ENCODE measurements at places on chromosomes 12 and 14. TPM values are rescaled to one million over a fixed set of nuclear protein-coding genes. Genes with fewer than 3 reads are reported as not detected.
A peak's percentile ranks its signal among the peaks of the same experiment; 100 is the strongest.

- H3K27ac ChIP-seq, result no peak overlapping the region
- DNase-seq, result no peak
- H3K27me3 ChIP-seq, result peaks cover 17% of the 10 kb centered on the region
- no peaks in the 10 kb centered on the region for H3K36me3 ChIP-seq
- no peak overlapping the region for H3K4me3 ChIP-seq
Observed at GRCh38 chr14:95677179-95677835, 8.9 kb upstream of the TCL1B start.

- no peak overlapping the region for H3K4me3 ChIP-seq
- H3K27me3 ChIP-seq, result no peaks in the 10 kb centered on the region
- H3K4me1 ChIP-seq, result no peaks in the 10 kb centered on the region
- H3K36me3 ChIP-seq, result no peaks in the 10 kb centered on the region
- no peak for DNase-seq
Observed at GRCh38 chr14:80390906-80391305, 179.6 kb upstream of the DIO2 start.

DNA sequence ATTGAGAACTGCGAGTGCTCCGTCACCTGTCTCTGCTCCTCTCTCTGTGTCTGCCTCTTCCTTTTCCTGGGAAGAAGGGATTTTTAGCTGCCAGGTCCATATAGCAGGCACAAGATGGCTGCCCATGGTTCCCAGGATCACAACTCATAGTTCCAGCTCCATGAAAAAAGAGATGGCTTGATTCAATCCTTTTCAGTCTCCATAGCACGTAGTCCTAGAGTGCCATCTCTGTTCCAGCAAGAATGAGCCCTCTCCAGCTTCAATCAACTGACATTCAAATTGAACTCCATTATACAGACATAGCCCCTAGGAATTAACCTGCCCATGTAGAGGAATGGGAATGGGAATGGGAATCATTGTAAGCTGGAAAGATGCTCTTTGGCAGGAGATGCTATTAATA is 34.7 kb upstream of the RTRAF start:
- H3K36me3 ChIP-seq, result peaks cover 80% of the 10 kb centered on the region
- H3K4me3 ChIP-seq, result no peak overlapping the region
- no peaks in the 10 kb centered on the region for H3K27me3 ChIP-seq
- H3K27ac ChIP-seq, result no peak overlapping the region

- H3K27ac ChIP-seq, result no peak overlapping the region
- DNase-seq, result no peak
- H3K27me3 ChIP-seq, result peaks cover 4% of the 10 kb centered on the region
- H3K36me3 ChIP-seq, result no peaks in the 10 kb centered on the region
- H3K4me3 ChIP-seq, result no peak overlapping the region
Observed at GRCh38 chr12:1552911-1553491, 41.4 kb downstream of the FBXL14 start.

GRCh38 chr14:53055003-53055402 is 98.1 kb downstream of the DDHD1 start:
- DNase-seq, result no peak
- H3K27me3 ChIP-seq, result no peaks in the 10 kb centered on the region
- peaks cover 4% of the 10 kb centered on the region for H3K4me1 ChIP-seq
- H3K27ac ChIP-seq, result no peak overlapping the region
- H3K36me3 ChIP-seq, result peaks cover 17% of the 10 kb centered on the region

- peaks cover 29% of the 10 kb centered on the region for H3K4me1 ChIP-seq
- peaks cover 2% of the 10 kb centered on the region for H3K27me3 ChIP-seq
- H3K27ac ChIP-seq, result peak overlapping the region; percentile 91
- H3K36me3 ChIP-seq, result peaks cover 87% of the 10 kb centered on the region
- H3K4me3 ChIP-seq, result peak overlapping the region; percentile 100
Observed at GRCh38 chr12:92140896-92141536, 4.6 kb downstream of the BTG1 start.

DNA sequence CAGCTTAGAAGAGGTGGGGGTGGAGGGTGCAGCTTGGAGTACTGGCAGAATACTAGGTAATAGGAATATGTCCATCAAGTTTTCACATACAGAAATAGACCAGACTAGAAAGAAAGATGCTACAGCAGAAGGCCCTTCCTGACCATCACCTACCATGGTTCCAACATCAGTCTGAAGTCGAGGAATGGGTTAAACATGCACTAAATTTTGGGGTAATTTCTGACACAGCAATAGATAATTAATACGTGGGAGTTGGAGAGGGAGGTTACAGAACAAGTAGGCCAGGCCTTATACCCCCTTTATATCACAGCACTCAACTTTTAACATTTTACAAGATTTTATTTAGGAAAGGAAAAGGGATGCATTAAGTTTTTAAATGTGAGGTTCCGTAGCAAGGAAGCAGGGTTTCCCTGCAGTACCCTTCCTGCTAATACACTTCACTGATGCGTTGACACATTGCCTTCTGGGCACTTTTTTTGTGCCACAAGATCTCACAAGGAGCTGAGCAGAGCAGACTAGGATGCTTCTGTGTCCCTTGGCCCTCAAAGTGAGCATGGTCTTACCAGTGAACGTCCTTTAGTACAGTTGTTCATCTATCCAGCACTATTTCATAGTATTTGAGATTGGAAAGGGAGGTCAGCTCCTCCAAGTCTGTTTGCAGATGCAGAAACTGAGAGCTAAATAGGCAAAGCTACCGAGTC is 50.8 kb downstream of the EID3 start:
- peaks cover 2% of the 10 kb centered on the region for H3K4me1 ChIP-seq
- no peak overlapping the region for H3K4me3 ChIP-seq
- peaks cover 10% of the 10 kb centered on the region for H3K36me3 ChIP-seq
- no peak overlapping the region for H3K27ac ChIP-seq
- no peak for DNase-seq

GRCh38 chr14:52776816-52777215 is 14.6 kb downstream of the GNPNAT1 start:
- no peak for DNase-seq
- no peak overlapping the region for H3K4me3 ChIP-seq
- H3K36me3 ChIP-seq, result peaks cover 17% of the 10 kb centered on the region
- H3K27ac ChIP-seq, result no peak overlapping the region
- H3K27me3 ChIP-seq, result no peaks in the 10 kb centered on the region
- no peaks in the 10 kb centered on the region for H3K4me1 ChIP-seq

DNA sequence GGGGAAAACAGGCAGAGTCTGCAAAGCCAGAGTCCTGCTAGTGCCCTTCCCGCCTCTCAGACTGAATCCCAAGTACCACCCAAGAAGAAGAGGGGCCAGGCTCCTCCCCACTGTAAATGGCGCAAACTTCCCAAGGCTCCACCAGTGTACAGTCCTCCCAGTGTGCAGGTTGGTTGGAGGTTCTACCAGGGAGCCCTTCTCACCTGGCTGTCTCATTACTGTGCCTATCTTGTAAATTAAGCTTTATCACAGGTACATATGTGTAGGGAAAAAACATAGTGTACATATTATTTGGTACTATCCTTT is 189.7 kb downstream of the FSCB start:
- DNase-seq, result no peak
- H3K27me3 ChIP-seq, result no peaks in the 10 kb centered on the region
- no peak overlapping the region for H3K4me3 ChIP-seq
- no peak overlapping the region for H3K27ac ChIP-seq
- no peaks in the 10 kb centered on the region for H3K36me3 ChIP-seq
- no peaks in the 10 kb centered on the region for H3K4me1 ChIP-seq

- H3K27me3 ChIP-seq, result no peaks in the 10 kb centered on the region
- H3K4me1 ChIP-seq, result peaks cover 36% of the 10 kb centered on the region
- peak overlapping the region; percentile 84 for H3K27ac ChIP-seq
- no peaks in the 10 kb centered on the region for H3K36me3 ChIP-seq
Observed at GRCh38 chr14:77098529-77099353, 683 bp downstream of the CIPC start.

DNA sequence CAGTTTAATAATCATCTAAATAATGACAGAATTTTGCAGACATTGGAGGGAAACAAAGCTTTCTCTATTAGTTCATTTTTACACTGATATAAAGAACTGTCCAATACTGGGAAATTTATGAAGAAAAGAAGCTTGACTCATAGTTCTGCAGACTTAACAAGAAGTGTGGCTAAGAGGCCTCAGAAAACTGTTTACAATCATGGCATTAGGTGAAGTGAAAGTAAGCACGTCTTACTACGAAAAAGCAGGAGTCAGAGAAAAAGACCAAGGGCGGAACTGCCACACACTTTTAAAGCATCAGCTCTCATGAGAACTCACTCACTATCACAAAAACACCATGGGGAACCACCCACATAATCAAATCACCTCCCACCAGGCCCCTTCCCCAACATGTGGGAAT is 804.4 kb downstream of the FLRT2 start:
- no peak overlapping the region for H3K27ac ChIP-seq
- H3K4me3 ChIP-seq, result no peak overlapping the region
- H3K36me3 ChIP-seq, result no peaks in the 10 kb centered on the region
- no peaks in the 10 kb centered on the region for H3K27me3 ChIP-seq
- H3K4me1 ChIP-seq, result no peaks in the 10 kb centered on the region

The SIRT4 gene
- total RNA-seq, result 1.8 TPM

The LRP1 gene
- total RNA-seq, result 1.4 TPM

The NPFF gene
- total RNA-seq, result not detected

The FOXG1 gene
- total RNA-seq, result not detected

The OVCH1 gene
- not detected for total RNA-seq

The TAS2R8 gene
- total RNA-seq, result not detected

All from activated CD4-positive, alpha-beta memory T cell treated with anti-CD3 and anti-CD28 coated beads for 36 hours (primary cell).